T-helper 17 cell (primary cell): ENCODE measurements at places on chromosomes 1 and 21.
A peak's percentile ranks its signal among the peaks of the same experiment; 100 is the strongest.

DNA sequence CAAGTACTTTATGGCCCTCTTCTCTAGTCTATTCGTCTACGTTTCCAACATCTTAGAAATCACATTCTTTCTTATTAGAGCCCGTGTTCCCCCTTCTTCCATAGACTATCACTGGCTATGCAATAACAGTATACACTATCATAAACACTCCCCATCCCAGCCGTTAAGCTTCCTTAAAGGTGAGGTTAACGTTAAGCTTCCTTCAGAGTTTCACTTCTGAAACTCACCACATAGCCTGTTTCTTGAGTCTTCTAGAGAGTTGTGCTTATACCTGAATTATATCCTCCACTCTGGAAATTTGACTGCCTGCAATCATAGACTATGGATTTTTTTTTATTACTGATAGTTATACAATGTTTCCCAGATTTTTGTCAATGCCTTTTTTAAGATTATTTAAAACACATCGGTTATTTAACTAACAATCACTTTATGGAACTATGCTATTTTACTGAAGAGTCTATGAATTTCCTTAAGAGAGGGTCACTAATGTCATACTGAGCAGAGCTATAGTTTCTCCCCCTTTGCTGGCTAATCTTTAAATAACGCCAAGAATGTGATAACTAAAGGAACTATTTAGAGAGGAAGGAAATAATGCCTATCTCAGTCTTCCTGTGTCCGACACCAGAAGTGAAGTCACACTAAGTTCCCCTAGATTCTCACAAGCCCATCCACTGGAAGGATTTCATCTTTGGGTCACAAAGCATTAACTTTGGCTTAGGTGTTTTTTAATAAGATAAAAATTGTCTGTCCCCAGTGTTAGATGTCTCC is 16.8 kb downstream of the FCER1A start:
- no peak for DNase-seq

GRCh38 chr1:55204997-55205396 is 10.2 kb downstream of the USP24 start:
- DNase-seq = no peak

- DNase-seq = no peak
These were observed 67.8 kb downstream of the SLC37A1 start for GRCh38 chr21:42581336-42581992.

GRCh38 chr1:203026031-203026665 is at the start of gene PPFIA4:
PPFIA4 (plus strand) TSS chr1:203026491; CDS start chr1:203039009, 12,518 bp downstream.
- DNase-seq = peak; percentile 83

- DNase-seq = no peak
These were observed 4.1 kb upstream of the TTLL10 start for GRCh38 chr1:1169429-1170214.

- no peak for DNase-seq
These were observed 25.4 kb upstream of the ADARB1 start for GRCh38 chr21:45048968-45049367.

DNA sequence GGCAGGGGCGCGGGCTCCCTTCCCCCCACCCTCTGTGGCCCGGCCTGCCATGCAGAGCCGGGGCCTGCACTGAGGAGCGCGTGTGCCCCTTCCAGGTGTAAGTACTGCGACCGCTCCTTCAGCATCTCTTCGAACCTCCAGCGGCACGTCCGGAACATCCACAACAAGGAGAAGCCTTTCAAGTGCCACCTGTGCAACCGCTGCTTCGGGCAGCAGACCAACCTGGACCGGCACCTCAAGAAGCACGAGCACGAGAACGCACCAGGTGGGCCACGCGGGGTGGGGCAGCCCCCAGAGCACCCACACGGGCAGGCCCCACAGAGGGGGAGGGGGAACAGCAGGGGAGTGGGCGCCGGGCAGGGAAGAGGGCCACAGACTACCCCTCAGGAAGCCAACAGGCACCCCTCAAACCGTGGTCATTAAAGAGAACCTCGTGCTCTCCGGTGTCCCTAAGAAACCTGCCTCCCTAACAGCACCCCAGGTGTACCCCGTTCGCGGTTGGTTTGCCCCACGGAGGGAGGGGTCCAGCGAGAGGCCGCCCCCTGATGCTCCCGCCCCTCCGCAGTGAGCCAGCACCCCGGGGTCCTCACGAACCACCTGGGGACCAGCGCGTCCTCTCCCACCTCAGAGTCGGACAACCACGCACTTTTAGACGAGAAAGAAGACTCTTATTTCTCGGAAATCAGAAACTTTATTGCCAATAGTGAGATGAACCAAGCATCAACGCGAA is 28.8 kb upstream of the ARHGEF16 start:
- DNase-seq = no peak

- no peak for DNase-seq
These were observed 14.0 kb upstream of the ZC3H11B start for GRCh38 chr1:219626865-219627264.

- no peak for DNase-seq
These were observed 46.0 kb downstream of the PTPRU start for GRCh38 chr1:29282135-29282923.

- no peak for DNase-seq
These were observed 52.8 kb downstream of the HTR6 start for GRCh38 chr1:19717467-19717866.

GRCh38 chr1:63329621-63330330 is 7.4 kb downstream of the FOXD3 start:
- DNase-seq = no peak

GRCh38 chr1:199335496-199335895 is 692.0 kb upstream of the NR5A2 start:
- DNase-seq = no peak

- no peak for DNase-seq
These were observed 59.7 kb downstream of the TEX35 start for GRCh38 chr1:178572604-178573003.

DNA sequence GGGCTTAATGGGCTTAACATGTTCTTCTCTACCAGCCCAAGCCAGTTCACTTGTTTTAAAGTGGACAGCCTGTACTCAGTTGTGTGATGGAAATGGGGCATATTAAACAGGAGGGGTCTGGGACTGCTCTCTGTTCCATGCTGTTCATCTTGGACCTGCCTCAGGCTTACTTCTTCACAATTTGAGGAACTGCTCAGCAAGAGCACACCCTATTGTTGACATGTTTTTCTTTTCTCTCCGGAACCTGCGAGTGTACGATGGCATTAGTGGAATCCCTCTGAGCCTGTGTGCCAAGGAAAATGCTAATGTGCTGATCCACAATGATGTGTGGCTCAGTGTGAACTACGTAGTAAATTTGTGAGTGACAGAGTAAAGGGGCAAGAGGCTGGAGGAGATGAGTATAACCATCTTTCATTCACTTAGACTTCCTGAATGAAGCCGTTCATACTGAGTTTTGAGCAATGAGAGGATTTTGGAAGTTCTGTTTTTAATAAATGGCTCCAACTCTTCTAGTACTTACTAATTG is 6.9 kb downstream of the AHCYL1 start:
- DNase-seq = no peak

DNA sequence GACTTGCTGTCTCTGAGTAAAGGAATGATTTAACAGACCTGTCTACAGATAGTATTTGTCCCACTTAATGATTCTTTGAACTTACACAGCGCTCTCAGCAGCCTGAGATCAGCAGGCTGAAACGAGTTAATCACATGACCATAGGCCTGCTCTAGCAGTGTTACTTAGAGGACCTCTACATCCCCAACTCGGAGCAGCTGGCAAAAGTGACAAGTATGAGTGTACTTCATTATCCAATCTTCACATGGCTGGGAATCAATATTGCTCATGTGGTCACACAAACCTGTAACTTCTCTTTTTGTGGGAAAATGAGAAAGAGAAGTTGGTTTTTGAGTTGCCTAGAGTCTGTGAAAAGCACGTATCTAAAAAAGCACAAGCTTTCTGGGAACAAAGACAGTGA is 11.4 kb upstream of the ATP13A2 start:
- no peak for DNase-seq

DNA sequence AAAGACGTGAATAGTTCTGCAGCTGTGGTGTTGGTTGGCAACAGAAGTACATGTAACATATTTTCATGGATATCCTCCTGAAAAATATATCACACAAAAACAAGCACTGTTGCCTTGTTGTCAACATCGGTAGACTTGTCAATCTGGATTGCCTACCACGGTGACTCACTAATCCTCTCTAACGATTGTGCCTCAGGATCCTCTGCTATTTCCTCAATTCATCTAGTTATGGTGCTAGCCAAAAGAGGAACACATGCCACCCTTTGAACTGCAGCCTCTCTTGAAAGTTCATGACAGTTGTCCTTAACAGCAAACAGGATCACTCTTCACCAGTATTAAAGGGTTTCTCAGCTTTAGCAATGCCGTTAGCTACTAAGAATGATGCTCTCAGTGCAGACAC is 25.7 kb downstream of the RASAL2 start:
- no peak for DNase-seq

DNA sequence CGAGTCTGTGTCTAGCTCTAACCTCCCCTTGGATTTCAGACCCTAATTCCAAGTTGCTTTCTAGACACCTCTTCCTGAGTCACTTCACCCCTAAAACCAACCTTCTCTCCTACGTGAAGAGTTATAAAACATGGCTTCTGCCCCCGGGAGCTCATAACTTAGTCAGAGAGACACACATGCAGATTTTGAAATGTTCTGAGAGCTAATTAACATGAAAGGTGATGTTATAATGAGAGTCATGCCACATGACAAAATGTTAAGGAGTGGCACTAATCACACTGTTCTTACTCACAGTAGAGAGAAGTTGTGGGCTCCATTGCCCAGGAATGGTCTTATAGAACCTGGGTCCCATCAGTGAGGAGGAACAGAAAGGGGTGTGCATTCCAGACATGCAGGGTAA is 117.1 kb downstream of the LRIG2 start:
- no peak for DNase-seq

- no peak for DNase-seq
These were observed 2.5 kb downstream of the INKA2 start for GRCh38 chr1:111736548-111737215.

DNA sequence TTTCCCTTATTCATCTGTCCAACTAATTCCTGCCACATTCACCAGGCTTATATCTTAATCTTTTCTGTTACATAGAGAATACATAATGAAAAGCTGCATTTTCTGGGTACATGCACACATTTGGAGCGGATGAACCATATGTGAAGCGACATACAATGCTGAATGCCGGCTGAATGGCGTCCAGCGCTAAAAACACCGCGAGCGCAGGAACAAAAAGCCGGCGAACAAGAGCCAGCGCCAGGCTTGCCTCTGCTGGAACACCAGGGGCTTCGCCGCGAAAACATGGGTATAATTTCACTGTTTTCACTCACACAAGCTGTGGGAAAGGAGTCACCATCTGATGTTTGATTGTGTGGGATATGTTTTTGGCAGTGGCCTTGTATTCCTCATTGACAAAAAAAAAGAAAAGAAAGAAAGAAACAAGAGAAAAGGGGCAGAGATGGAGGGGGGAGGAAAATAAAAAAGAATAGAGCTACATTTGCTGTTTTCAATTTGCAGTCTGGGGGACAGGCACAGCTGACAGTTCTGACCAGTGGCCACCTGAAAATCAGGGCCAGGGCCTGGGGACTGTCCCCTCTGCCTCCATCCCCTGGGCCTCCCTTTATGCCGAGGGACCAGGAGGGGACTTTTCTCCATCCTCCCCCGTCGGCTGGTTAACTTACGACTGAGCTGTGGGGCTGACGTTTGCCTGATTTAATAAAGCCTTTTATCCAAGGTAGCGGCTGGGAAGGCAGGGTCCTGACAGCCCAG is 70.2 kb upstream of the OLIG2 start:
- DNase-seq = no peak
